ENCODE measurements at places on chromosomes 1 and 21. TPM values are rescaled to one million over a fixed set of nuclear protein-coding genes. Genes with fewer than 3 reads are reported as not detected.

Gene ELAVL4
- total RNA-seq = not detected

Gene RAB42
- not detected for total RNA-seq

Gene UQCRHL
- 1.8 TPM for total RNA-seq

Gene CRYBG2
- 2.2 TPM for total RNA-seq

Gene S100B
- 0.32 TPM for total RNA-seq

Gene ATP6V1G3
- not detected for total RNA-seq

Gene NGF
- total RNA-seq = not detected

Gene SLC9C2
- total RNA-seq = not detected

Gene TCHHL1
- total RNA-seq = not detected

Gene SPRR3
- total RNA-seq = not detected

Gene CD244
- 2.1 TPM for total RNA-seq

Gene FABP3
- not detected for total RNA-seq

GRCh38 chr1:12114916-12115315 is 51.8 kb downstream of the TNFRSF8 start:
- no peak for DNase-seq
- H3K27ac ChIP-seq = no peak overlapping the region
- peaks cover 22% of the 10 kb centered on the region for H3K4me1 ChIP-seq
- H3K27me3 ChIP-seq = no peaks in the 10 kb centered on the region
- H3K4me3 ChIP-seq = no peak overlapping the region
- no peaks in the 10 kb centered on the region for H3K36me3 ChIP-seq

DNA sequence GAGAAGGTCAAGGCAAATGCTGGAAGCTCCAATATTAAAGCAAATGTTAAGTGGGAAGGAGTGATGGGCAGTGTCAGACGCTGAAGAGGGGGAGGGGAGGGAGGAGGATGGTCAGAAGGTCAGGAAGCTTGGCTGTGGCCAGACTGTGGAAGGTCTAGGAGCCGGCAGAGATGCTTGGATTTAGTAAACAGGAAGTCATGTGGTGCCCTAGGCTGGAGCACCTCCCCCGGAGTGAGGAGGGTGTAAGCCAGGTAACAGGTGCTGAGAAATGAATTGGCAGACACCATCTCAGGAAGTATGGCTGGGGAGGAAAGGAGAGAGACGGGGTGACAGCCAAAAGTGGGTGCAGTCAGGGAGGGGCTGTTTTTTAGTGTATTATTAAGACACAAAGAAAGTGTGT is 17.7 kb downstream of the CSMD2 start:
- DNase-seq = no peak
- no peak overlapping the region for H3K4me3 ChIP-seq
- H3K27ac ChIP-seq = no peak overlapping the region
- no peaks in the 10 kb centered on the region for H3K4me1 ChIP-seq
- H3K27me3 ChIP-seq = no peaks in the 10 kb centered on the region

DNA sequence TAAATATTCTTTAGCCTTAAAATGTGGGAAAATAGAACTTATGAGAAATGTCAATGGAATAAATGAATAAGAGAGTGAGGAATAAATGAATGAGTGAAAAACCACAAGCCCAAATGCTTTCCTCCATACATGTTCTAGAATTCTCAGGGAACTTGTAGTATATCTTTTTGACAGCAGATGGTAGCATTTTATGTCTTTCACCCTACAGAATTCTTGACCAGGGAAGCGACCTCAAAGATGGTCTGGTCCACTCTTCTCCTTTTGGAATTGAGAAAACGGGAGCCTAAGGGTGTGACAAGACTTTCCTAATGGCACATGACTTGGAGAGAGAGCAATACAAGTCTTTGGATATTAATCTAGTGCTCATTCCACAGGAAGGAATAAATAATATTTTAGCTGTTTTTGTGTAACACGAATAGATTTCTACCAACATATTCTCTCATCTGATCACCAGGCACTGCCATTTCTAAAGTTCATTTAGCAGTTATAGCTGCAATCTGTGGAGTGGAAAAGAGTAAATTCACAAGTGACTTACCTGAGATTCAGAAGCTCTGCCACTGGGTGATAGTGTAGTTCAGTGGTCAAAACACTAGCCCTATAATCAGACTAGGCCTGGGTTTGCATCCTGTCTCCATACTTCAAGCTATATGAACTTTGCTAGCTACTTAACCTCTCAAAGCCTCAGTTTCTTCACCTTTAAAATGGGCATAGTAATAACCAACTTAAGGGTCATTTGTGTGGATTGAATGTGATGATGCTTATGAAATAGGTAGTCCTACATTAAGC is 15.0 kb upstream of the F5 start:
- H3K4me3 ChIP-seq = no peak overlapping the region
- H3K27ac ChIP-seq = peak overlapping the region; percentile 20
- peaks cover 58% of the 10 kb centered on the region for H3K4me1 ChIP-seq
- DNase-seq = peak; percentile 12
- H3K36me3 ChIP-seq = peaks cover 6% of the 10 kb centered on the region

DNA sequence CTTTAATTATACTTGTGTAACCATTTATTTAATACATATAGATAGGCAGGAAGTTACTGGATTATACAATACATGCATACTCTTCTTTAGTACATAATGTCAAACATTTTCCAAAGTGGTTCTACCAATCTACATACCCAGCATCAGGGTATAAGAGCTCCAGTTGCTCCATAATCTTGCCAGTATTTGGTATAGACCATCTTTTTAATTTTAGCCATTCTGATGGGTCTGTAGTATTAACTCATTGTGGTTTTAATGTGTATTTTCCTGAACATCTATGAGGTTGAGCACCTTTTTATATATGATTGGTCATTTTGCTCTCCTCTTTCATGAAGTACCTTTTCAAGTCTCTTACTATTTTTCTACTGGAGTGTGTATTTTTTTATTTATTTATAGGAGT is 32.1 kb downstream of the EBNA1BP2 start:
- no peaks in the 10 kb centered on the region for H3K36me3 ChIP-seq
- H3K27ac ChIP-seq = no peak overlapping the region
- no peaks in the 10 kb centered on the region for H3K4me1 ChIP-seq
- no peak for DNase-seq

GRCh38 chr1:233897325-233898162 is 6.9 kb upstream of the SLC35F3 start:
- no peak overlapping the region for H3K27ac ChIP-seq
- H3K27me3 ChIP-seq = peaks cover 26% of the 10 kb centered on the region
- H3K4me1 ChIP-seq = no peaks in the 10 kb centered on the region
- H3K36me3 ChIP-seq = no peaks in the 10 kb centered on the region
- H3K4me3 ChIP-seq = no peak overlapping the region

- peaks cover 14% of the 10 kb centered on the region for H3K27me3 ChIP-seq
- no peaks in the 10 kb centered on the region for H3K4me1 ChIP-seq
- H3K4me3 ChIP-seq = no peak overlapping the region
Measured at GRCh38 chr1:108327534-108328466, 83.9 kb upstream of the NBPF4 start.

DNA sequence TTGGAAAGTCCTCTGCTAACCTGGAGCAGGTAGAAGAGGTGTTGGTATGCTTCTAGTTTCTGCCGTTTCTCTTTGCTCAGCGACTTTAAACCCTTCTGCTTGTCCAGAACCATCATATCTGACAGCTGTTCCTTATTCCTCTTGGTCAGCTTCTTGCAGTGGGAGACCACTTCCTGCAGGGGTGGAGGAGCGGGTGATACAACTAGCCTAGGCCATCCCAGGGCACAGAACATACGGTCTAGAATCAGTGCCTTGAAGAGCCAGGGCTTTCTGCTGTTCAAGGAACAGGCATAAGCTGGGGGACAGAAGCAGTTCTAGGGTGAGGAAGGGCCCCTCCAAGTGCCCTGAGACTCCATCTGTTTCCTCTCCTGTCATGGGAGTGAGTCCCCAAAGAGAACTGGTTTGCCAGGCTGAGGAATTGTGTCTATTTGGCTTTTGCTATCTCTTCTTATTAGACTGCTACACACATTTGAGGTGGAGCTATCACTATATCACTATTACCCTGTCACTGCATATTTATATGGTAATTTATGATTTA is 32.5 kb downstream of the IQGAP3 start:
- no peaks in the 10 kb centered on the region for H3K27me3 ChIP-seq
- no peak for DNase-seq
- H3K4me1 ChIP-seq = peaks cover 6% of the 10 kb centered on the region
- peaks cover 20% of the 10 kb centered on the region for H3K36me3 ChIP-seq
- peak overlapping the region; percentile 9 for H3K27ac ChIP-seq

DNA sequence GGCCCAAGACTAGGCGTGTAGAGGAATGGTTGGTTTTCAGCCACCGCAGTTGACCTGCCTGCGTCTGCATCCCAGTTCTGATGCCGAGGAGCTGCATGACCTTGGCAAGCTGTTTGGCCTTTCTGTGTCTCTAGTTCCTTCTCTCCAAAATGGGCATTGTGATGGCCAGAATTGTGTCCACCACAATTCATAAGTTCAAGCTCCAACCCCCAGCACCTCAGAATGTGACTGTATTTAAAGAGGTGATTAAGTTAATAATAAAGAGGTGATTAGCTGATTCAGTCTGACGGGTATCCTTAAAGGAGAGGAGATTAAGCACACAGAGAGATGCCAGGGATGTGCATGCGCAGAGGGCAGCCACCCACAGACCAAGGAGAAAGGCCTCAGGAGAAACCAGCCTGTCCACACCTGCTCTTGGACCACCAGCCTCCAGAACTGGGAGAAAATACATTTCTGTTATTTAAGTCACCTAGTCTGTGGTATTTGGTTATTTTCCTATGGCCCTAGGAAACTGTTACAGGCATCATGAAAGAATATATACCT is 28.5 kb downstream of the MAB21L3 start:
- no peaks in the 10 kb centered on the region for H3K36me3 ChIP-seq
- peaks cover 6% of the 10 kb centered on the region for H3K27me3 ChIP-seq
- peaks cover 6% of the 10 kb centered on the region for H3K4me1 ChIP-seq
- no peak for DNase-seq
- H3K27ac ChIP-seq = no peak overlapping the region
- no peak overlapping the region for H3K4me3 ChIP-seq

- no peaks in the 10 kb centered on the region for H3K27me3 ChIP-seq
- peak overlapping the region; percentile 77 for H3K4me3 ChIP-seq
- peaks cover 47% of the 10 kb centered on the region for H3K36me3 ChIP-seq
- peak overlapping the region; percentile 99 for H3K27ac ChIP-seq
- H3K4me1 ChIP-seq = peaks cover 47% of the 10 kb centered on the region
Measured at GRCh38 chr1:12511516-12512468, 106.2 kb downstream of the DHRS3 start.

- peaks cover 15% of the 10 kb centered on the region for H3K27me3 ChIP-seq
- H3K4me1 ChIP-seq = no peaks in the 10 kb centered on the region
- no peaks in the 10 kb centered on the region for H3K36me3 ChIP-seq
- H3K27ac ChIP-seq = no peak overlapping the region
Measured at GRCh38 chr1:19036041-19036812, 79.8 kb upstream of the IFFO2 start.

- no peak overlapping the region for H3K4me3 ChIP-seq
- no peaks in the 10 kb centered on the region for H3K27me3 ChIP-seq
- no peak for DNase-seq
- H3K27ac ChIP-seq = no peak overlapping the region
- no peaks in the 10 kb centered on the region for H3K4me1 ChIP-seq
- H3K36me3 ChIP-seq = no peaks in the 10 kb centered on the region
Measured at GRCh38 chr1:105359457-105359856, 1609.8 kb downstream of the AMY1C start.

- DNase-seq = no peak
- H3K4me1 ChIP-seq = no peaks in the 10 kb centered on the region
- H3K27ac ChIP-seq = no peak overlapping the region
- no peaks in the 10 kb centered on the region for H3K36me3 ChIP-seq
Measured at GRCh38 chr1:96259399-96259798, 462.2 kb upstream of the PTBP2 start.

GRCh38 chr21:9738527-9738926 is 782.9 kb upstream of the TPTE start:
- H3K27ac ChIP-seq = no peak overlapping the region
- no peak for DNase-seq
- no peaks in the 10 kb centered on the region for H3K36me3 ChIP-seq
- H3K4me3 ChIP-seq = no peak overlapping the region
- no peaks in the 10 kb centered on the region for H3K27me3 ChIP-seq

- H3K36me3 ChIP-seq = no peaks in the 10 kb centered on the region
- H3K27ac ChIP-seq = no peak overlapping the region
- DNase-seq = no peak
- H3K4me1 ChIP-seq = no peaks in the 10 kb centered on the region
- H3K27me3 ChIP-seq = no peaks in the 10 kb centered on the region
- H3K4me3 ChIP-seq = no peak overlapping the region
Measured at GRCh38 chr1:194535369-194535768, 1349.0 kb upstream of the B3GALT2 start.

DNA sequence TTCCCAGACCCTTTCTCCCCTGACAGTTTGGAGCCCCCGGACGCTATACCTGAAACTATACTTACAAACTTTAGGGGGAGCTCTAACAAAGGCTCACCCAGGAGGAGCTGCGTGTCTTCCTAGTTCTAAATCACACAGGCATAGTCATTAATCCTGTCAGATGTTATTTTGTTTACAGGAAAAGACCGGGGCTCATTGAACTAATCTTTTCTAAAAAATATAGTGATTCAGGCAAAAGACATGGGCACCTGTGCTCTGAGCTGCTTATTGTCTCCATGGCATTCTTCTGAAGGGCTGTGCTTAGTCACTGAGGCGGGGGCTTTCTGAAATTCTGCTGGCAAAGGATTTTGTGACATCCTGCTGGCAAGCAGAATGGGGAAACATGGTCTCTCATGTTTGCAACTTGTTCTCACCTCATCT is 1577.0 kb downstream of the NCAM2 start:
- no peaks in the 10 kb centered on the region for H3K27me3 ChIP-seq
- no peaks in the 10 kb centered on the region for H3K36me3 ChIP-seq
- no peak for DNase-seq
- no peaks in the 10 kb centered on the region for H3K4me1 ChIP-seq
- H3K27ac ChIP-seq = no peak overlapping the region
- H3K4me3 ChIP-seq = no peak overlapping the region

- H3K4me1 ChIP-seq = no peaks in the 10 kb centered on the region
- no peak for DNase-seq
- no peaks in the 10 kb centered on the region for H3K36me3 ChIP-seq
- no peak overlapping the region for H3K27ac ChIP-seq
Measured at GRCh38 chr1:190597294-190597693, 119.6 kb upstream of the BRINP3 start.

GRCh38 chr1:182848736-182849135 is 9.6 kb downstream of the DHX9 start:
- H3K27ac ChIP-seq = peak overlapping the region; percentile 44
- DNase-seq = no peak
- no peak overlapping the region for H3K4me3 ChIP-seq
- no peaks in the 10 kb centered on the region for H3K27me3 ChIP-seq

DNA sequence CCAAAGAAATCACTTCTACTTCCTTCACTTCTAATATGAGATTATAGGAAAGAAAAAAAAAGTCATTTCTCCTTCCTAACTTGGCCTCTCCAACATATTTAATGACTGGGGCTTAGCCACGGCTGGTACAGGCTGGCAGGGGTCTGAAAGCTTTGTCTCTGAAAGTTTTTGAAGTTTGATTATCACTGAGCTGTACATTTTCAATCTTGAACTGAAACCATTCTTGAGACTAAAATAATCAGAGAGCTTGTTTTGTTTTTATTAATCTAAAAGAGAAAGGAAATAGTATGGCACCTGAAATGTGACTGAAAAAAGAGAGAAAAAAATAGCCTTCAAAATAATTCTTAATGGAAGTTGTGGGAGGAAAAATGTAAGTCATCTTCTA is 3.8 kb upstream of the KRTAP19-8 start:
- H3K4me1 ChIP-seq = no peaks in the 10 kb centered on the region
- no peak overlapping the region for H3K4me3 ChIP-seq
- no peaks in the 10 kb centered on the region for H3K36me3 ChIP-seq
- peaks cover 15% of the 10 kb centered on the region for H3K27me3 ChIP-seq
- DNase-seq = no peak
